Natural killer cell (primary cell): ENCODE measurements at places on chromosomes 11 and 22. TPM values are rescaled to one million over a fixed set of nuclear protein-coding genes. Genes with fewer than 3 reads are reported as not detected.
A peak's percentile ranks its signal among the peaks of the same experiment; 100 is the strongest.

DNA sequence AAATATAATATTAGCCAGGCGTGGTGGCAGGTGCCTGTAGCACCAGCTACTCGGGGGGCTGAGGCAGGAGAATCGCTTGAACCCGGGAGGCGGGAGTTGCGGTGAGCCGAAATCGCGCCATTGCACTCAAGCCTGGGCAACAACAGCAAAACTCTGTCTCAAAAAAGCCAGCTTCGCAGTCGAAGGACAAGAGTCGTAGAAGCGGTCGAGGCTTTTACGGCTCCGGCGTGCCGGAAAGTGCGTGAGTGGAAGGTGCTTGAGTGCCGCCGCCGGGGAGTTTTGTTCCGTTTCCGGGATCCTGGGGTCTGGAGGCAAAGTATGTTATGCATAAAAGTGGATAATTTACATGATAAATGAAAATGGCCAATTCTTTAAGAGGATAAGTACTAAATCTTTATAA is 43.6 kb downstream of the SYN3 start:
- no peak for DNase-seq

DNA sequence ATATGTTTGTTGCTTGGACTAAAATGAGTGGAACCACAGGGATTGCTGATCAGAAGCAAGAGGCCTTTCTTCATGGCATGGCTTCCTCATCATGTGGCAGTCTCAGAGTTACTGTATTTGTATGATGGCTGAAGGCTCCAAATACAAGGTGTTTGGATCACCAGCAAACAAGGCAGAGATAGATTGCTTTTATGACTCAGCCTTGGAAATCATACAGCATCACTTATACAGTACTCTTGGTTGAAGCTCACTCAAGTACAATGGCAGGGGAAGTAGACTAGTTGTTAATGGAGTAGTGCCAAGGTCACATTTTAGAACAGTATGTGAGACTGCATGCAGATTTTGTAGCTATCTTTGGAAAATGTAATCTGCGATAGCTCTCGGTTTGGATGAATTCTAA is 16.6 kb downstream of the CAPRIN1 start:
- no peak for DNase-seq

DNA sequence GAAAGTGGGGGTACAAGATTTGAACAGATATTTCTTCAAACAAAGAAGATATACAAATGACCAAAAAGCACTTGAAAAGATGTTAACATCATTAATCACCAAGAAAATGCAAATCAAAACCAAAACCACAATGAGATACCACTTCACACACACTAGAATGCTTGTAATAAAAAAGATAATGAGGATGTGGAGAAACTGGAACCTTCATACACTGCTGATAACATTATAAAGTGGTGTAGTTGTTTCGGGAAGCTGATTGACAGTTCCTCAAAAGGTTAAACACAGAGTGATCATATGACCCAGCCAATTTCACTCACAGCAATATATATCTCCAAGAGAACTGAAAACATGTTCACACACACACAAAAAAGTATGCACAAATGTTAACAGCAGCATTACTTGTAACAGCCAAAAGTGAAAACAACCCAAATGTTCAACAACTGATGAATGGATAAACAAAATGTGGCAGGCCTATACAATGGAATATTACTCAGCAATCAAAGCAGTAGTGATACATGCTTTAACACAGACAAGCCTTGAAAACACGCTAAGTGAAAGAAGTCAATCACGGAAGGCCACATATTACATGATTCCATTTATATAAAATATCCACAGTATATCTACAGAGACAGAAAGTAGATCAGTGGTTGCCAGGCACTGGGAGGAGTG is 15.1 kb downstream of the PITPNB start:
- DNase-seq: no peak

GRCh38 chr11:16321148-16321547 is 35.2 kb downstream of the SOX6 start:
- DNase-seq: no peak

DNA sequence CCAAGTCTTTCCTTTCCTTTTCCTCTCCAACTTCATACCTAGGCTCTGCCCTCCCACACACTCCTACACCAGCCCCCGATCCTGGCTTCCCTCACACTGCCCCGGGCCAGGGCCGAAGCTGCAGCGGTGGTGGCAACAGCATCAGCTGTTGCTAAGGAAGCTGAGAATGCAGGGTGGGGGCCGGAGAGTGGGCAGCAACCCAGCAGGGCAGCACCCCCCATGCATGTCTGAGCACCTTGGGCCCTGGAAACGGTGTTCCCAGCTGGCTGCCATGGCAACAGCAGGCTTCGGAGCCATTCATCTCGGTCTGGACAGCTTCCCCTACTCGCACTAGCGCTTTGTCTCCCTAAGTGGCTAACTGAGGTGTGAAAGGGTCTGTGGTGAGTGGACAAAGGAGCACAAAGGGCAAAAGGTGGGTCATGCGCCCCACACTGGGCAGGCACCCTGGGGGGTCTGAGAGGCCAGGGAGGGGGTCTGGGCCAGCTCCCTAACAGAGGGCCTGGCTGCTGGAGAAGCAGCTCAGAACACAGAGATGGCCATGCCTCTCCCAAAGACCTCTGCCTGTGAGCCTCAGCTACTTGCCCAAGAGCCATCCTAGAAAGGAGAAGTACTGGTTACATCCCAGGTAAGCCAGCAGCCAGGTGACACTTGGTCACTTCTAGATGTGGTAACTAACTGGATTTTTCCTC is 42.1 kb upstream of the JAM3 start:
- no peak for DNase-seq

- peak; percentile 17 for DNase-seq
These were observed 2.4 kb downstream of the IFITM10 start for GRCh38 chr11:1747753-1748635.

DNA sequence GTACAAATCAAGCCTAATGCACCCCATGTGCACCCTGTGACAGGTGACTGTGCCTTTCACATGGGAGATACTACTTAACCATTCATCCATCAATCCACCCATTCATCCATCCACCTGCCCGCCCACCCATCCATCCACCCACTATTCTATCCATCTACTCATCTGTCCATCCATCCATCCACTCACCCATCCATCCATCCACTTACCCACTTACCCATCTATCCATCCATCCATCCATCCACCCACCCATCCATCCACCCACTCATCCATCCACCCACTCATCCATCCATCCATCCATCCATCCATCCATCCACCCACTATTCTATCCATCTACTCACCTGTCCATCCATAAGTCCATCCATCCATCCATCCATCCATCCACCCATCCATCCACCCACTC is 7.5 kb downstream of the C11orf24 start:
- DNase-seq: no peak

DNA sequence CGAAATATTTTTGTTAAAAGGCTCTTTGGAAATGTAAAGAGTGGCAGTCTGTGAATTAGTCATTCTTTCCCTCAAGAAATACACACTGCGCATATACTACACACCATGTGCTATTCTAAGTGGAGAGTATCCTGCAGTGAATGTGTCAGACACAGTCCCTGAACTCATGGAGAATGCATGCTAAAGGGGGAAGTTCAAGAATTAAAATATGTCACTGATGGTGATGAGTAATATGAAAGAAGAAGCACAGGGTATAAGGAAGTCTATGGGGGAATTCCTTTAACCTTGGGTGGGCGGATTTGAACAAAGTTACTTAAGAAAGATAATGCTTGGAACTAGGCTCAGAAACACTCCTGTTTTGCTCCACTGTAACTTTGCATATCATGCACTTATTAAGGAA is 153.0 kb downstream of the LRRC4C start:
- no peak for DNase-seq

DNA sequence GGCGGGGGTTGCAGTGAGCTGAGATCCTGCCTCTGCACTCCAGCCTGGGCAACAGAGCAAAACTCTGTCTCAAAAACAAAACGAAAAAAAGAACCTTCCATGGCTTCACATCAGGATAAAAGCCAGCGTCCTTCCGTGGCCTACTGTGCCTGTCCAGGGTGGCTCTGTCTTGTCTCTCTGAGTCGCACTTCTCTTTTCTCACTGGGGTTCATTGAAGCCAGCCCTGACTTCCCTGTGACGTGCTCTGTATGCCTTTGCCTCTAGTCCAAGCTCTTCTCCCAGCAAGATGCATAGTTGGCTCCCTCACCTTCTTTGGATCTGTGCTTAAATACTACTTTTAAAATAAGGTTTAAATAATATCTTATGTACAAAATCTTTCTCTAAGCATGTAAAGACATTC is 11.6 kb downstream of the ATXN10 start:
- no peak for DNase-seq

GLYATL1B gene
- not detected for total RNA-seq

KRTAP5-11 gene
- total RNA-seq: not detected

LARGE2 gene
- 1.7 TPM for total RNA-seq
